COLO829 (cell line): ENCODE measurements at places on chromosomes 13 and 19.

- no peak for DNase-seq
These were observed 1617.1 kb downstream of the PCDH9 start for GRCh38 chr13:65613004-65613403.

GRCh38 chr19:47713046-47714021, at the start of gene EHD2:
Gene EHD2 (plus strand): TSS chr19:47713422. CDS start chr19:47716613, 3,191 bp downstream.
- DNase-seq, result peak; percentile 38

DNA sequence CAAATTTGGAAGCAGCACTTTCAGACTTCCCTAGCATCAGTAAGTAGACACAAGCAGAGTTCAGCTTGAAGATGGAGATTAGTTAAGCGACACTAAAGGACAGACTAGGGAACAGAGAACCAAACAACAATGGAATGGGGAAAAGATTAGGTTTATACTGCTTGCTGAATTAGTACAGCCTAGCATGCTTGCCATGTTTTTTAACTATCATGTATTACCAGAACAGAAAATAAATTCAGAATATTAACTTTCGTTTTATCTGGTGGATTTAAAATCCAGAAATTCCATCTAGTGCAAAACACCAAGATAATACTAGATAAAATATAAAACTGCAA, 451.5 kb upstream of the SLC10A2 start:
- no peak for DNase-seq

GRCh38 chr13:54958781-54959180, 1930.2 kb downstream of the OLFM4 start:
- no peak for DNase-seq

DNA sequence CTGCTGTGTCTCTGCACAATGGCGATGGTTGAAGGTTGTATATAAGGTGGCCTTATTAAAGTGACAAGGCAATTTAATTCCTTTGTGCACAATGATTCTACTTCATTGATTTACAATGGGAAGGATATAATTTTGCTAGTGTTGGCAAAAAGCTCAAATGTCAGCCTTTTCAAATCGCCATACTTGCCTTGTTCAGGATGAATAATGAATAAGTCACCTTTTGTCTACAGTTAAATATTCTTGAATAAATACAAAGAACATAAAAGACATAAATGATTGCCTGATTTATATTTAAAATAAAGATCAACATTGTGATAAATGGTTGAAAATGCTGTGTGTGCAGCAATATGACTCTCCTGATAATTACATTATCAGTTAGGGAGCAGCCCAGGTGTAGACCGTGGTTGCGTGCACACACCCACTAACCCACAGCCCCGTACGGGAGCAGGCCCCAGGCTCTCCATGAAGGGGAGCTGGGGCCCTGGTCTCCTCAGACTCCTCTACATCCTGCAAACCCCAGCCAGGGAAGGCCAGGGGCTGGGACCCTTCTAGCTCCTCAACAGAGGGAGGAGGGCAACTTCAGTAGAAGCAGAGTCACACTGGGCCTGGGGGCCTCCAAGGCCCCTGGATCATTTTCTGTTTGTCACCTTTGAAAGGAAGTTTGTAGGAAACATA, 64.9 kb downstream of the TEX29 start:
- no peak for DNase-seq

DNA sequence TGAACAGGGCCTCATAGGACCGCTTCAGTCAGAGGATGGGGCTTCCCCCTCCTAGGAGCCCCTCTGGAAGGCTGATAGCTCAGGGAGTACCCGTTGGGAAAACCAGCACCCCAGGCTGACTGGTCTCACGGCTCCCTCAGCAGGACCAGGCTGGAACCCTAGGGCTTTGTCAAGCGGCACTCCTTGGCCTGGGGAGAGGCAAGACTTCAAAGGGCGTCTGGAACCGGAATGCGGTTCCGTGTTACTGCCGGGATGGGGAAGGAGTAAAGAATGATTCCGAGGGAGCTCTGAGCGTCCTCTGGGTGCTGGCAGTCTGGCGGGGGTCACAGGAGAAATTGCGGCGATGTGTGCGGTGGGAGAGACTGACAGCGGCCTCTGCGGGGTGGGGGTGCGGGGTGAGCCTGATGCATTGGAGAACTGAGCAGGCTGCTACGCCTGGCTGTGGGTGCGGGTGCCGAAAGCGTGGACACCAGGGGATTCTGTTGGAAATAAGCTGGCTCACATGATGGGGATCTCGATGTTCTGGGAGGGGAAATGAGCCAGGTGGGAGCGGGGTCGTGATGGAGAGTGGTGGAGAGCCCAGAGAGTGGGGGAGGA, 1.9 kb downstream of the COX6B2 start:
- DNase-seq, result no peak

GRCh38 chr13:43879755-43880181, at the start of gene LACC1:
Gene LACC1 (plus strand): TSS chr13:43879904. CDS start chr13:43880986, 1,082 bp downstream.
- DNase-seq, result no peak

GRCh38 chr19:50415661-50416033, 3.1 kb upstream of the SPIB start:
- no peak for DNase-seq

DNA sequence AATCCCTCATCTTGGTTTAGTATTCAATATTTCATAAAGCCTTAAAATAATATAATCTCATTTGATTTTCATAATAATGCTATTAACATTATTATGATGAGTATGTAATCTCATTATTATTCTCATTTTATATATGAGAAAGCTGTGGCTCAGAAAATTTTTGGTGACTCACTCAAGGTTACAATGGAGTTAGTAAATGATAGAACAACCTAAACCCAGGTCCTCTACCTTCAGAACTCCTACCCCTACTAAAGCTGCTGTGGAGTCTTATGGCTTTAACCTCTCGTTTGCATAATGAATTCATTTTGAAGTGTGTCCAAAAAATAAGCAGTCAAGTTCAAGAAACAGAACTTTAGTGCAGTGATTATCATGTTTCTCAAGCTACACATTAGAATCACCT, 226.3 kb downstream of the TBC1D4 start:
- DNase-seq, result no peak

DNA sequence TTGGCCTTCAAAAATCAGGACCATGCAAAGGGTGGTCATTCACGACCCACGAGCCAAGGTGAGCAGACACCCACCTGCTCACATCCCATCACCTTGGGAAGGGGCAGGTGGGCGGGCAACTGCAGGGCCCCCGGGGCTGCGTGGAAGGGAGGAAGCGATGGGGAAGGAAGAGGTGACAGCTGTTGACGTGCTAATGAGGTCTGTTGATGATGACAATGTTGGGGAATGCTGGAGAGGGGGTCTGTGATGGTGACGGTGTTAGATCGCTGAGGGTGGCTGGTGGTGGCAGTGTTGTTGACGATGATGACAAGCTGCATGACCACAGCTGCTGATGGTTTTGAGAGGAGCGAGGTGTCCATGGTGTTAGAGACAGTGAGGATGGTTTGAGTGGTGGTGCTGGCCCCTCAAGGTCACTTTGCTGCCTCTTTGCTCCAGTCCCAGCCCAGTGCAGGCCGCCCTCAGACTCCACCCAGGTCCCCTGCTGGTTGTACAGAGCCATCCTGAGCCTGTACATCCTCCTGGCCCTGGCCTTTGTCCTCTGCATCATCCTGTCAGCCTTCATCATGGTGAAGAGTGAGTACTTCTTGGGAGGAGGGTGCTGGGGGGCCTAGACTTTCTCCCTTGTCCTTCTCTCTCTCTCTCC, 900 bp downstream of the MCEMP1 start:
- no peak for DNase-seq

- DNase-seq, result no peak
These were observed 2.2 kb upstream of the ARHGAP33 start for GRCh38 chr19:35773020-35773806.

DNA sequence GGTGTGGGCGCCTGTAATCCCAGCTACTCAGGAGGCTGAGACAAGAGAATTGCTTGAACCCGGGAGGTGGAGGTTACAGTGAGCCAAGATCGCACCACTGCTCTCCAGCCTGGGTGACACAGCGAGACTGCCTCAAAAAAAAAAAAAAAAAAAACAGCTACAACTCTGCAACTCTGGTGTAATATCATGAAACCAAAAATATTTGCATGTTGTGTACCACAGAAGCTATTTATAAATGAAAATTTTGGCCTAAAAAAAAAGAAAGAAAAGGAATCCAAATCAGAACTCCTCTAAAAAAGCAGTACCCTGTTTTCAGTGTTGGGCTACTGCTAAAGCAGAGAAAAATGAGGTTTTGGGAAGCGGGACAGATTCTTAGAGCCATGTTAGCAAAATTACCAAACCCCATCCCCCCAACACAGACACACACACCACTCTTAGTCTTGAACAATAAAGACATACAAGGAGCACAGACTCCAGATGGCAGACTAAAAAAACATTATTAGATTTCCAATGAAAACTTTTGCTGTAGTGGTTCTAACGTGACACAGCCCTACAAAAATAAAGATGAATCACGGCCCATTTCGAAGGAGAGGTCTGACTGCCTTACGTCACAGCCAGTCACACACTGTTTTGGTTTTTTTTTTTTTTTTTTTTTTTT, 51.5 kb downstream of the INSR start:
- DNase-seq, result peak; percentile 41

- peak; percentile 43 for DNase-seq
These were observed 177.8 kb downstream of the OLFM4 start for GRCh38 chr13:53206455-53206854.

GRCh38 chr13:33493672-33494365, 208.3 kb upstream of the STARD13 start:
- DNase-seq, result no peak

DNA sequence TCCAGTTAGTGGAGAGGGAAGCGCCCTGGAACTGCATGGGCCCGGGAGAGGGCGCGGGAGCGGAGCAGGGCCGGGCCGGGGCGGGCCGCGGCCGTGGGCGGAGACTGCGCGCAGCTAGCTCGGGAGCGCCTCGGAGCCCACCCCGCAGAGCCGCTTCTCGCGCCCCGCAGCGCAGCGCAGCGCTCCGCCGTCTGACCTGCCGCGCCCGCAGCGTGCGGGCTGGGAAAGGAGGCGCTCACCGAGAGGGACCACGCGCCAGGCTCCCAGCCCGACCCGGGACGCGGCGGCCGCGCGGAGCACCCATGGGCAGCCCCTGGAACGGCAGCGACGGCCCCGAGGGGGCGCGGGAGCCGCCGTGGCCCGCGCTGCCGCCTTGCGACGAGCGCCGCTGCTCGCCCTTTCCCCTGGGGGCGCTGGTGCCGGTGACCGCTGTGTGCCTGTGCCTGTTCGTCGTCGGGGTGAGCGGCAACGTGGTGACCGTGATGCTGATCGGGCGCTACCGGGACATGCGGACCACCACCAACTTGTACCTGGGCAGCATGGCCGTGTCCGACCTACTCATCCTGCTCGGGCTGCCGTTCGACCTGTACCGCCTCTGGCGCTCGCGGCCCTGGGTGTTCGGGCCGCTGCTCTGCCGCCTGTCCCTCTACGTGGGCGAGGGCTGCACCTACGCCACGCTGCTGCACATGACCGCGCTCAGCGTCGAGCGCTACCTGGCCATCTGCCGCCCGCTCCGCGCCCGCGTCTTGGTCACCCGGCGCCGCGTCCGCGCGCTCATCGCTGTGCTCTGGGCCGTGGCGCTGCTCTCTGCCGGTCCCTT, at the start of gene MLNR:
TSS of gene MLNR (plus strand) at position 303 of the 820 bp plus-strand sequence. CDS start at position 303, 0 bp downstream.
- DNase-seq, result no peak

- no peak for DNase-seq
These were observed 429.9 kb downstream of the SLITRK1 start for GRCh38 chr13:83452292-83452950.

DNA sequence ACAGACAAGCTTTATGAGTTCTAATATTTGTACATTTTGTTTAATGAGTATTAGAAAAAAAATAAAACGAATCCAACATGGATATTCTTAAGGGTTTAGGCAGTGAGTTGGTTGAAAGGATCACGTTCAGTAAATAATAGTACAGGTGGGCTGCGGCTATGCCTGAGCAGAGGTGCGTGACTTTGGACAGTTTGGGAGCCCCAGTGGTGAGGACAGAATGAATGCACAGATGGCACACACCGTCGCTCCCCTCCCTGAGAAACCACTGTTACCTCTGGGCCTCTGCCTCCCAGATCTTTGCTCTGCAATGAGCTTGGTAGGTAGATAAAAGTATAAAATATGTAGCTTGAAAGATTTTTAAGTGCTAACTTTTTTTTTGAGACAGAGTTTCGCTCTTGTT, 153.3 kb downstream of the SIPA1L3 start:
- DNase-seq, result no peak

DNA sequence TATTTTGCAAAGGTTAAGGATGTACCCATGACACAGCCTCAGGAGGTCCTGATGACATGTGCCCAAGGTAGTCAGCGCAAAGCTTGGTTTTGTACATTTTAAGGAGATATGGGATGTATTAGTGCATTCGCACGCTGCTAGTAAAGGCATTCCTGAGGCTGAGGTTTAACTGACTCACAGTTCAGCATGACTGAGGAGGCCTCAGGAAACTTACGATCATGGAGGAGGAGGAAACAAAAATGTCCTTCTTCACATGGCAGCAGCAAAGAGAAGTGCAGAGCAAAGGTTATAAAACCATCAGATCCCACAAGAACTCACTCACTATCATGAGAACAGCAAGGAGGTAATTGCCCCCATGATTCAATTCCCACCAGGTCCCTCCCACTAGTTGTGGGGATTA, 1017.4 kb downstream of the EFNB2 start:
- no peak for DNase-seq

GRCh38 chr13:113962975-113963374, 10.9 kb downstream of the C13orf46 start:
- DNase-seq, result no peak

DNA sequence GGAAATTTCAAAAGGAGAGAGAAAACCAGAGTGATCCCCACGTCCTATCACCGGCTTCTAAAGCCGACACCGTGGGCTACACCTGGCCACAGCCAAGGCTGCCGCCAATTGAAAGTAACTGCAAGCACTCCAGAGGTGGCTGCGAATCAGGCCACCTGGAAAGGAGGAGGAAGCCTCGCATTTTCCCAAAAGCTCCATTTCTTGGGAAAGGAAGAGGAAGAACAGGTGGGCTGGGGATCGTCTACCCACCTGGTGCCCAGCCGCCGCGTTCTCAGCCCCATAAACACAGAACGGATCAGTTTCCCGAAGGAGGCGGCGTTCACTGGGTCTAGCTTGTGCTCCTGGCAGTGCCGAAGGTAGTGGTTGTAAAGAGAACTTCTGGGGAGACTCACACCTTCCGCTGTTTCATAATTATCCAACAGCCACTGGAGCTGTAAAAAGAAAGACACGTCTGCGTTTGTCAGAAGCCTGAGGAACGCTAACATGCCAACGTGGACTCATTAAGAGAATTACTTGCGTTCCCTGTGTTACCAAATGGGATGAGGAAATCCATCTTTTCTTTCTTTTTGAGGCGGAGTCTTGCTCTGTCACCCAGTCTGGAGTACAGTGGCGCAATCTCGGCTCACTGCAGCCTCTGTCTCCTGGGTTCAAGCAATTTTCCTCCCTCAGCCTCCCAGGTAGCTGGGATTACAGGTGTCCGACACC, 38.1 kb upstream of the RANBP3 start:
- no peak for DNase-seq

- DNase-seq, result no peak
These were observed 62.9 kb upstream of the MCF2L start for GRCh38 chr13:112905990-112906641.
